ENCODE measurements at places on chromosomes 6 and 20. TPM values are rescaled to one million over a fixed set of nuclear protein-coding genes. Genes with fewer than 3 reads are reported as not detected.

ITPA gene
- 77.4 TPM for total RNA-seq

CSTF1 gene
- 68.5 TPM for total RNA-seq

TFAP2C gene
- total RNA-seq: not detected

SLPI gene
- total RNA-seq: not detected

ELOVL5 gene
- total RNA-seq: 84.6 TPM

PAK5 gene
- not detected for total RNA-seq

BPIFA1 gene
- not detected for total RNA-seq

GPR6 gene
- total RNA-seq: not detected

RAET1L gene
- not detected for total RNA-seq

NKX2-4 gene
- not detected for total RNA-seq

CTCFL gene
- total RNA-seq: not detected

CEP85L gene
- 38.5 TPM for total RNA-seq

PSMB1 gene
- 206 TPM for total RNA-seq

DZANK1 gene
- 2.4 TPM for total RNA-seq

BFSP1 gene
- not detected for total RNA-seq

CRIP3 gene
- total RNA-seq: 4.2 TPM

C4A gene
- total RNA-seq: 4.1 TPM

GRCh38 chr20:8367689-8368088 is 235.6 kb downstream of the PLCB1 start:
- DNase-seq: no peak

- DNase-seq: no peak
Measured at GRCh38 chr6:152184573-152184916, 377.1 kb downstream of the ESR1 start.

DNA sequence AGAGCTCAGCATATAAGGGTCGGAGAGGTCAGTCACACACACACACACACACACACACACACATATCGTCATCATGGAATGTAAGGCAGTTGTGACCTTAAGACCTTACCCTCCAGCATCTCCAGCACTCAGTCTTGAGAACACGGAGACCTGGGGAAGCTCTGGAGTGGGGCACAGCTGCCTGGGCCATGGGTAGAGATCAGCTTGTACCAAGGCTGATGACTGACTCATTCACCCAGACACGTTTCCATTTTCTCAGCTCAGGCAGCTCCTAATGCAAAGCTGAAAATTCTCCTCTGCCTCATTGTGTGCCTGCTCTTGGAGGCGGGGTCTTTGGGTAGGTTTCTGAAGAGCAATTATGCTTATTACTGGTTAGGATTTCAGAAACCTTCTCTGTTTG is 38.3 kb upstream of the PDYN start:
- no peak for DNase-seq

GRCh38 chr20:7195704-7196103 is 428.2 kb downstream of the BMP2 start:
- DNase-seq: no peak

DNA sequence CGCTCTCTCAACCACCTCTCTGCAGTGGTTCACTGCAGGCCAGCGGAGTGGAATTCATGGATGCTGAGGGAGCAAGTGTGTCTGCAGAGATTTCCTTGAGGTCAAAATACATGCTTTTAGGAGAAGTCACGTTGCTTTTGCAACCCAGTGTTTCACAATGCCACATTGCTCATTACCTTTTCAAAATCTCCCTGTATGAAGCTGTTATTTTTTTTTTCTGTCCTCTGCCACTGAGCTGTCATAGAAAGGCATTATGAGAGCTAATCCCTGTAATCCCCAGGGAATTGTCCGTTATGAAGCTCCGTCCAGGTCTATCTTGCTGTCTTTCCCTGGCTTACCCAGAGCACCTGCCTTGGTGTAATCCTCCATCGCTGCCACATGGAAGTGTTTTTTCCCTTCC is 60.5 kb upstream of the SLC22A23 start:
- DNase-seq: no peak

GRCh38 chr20:26324177-26324576 is 627.5 kb upstream of the ZNF337 start:
- no peak for DNase-seq

DNA sequence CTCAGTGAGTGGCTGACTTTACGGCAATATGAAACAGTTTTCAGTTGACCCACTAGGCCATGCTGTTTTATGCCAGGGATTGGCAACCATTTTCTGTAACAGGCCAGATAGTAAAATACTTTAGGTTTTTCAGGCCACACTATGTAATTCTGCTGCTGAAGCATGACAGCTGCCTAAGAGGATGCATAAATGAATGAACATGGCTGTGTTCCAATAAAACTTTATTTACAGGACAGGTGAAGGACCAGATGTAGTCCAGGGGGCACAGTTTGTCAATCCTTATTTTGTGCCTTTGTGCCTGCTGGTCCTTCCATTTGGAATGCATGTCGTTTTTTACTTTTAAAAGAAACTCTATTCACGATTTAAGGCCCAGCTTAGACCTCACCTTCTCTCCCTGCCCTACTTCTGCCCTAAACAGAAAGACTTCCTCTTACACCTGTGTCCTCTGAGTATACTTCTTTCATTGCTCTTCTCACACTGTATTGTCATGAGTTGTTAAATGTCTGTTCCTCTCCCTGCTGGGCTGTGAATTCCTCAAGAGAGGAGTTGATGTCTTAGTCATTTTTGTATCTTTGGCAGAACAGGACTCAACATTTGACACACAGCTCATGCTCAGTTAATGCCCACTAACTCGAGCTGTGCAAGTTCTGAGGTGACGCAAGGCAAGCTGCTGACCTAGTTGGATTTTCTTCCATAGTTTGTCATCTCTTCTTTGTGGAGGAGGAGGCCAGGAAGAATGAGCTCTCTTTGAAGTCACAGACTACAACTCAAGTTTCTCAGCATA is 90.1 kb upstream of the MAP7 start:
- DNase-seq: no peak

DNA sequence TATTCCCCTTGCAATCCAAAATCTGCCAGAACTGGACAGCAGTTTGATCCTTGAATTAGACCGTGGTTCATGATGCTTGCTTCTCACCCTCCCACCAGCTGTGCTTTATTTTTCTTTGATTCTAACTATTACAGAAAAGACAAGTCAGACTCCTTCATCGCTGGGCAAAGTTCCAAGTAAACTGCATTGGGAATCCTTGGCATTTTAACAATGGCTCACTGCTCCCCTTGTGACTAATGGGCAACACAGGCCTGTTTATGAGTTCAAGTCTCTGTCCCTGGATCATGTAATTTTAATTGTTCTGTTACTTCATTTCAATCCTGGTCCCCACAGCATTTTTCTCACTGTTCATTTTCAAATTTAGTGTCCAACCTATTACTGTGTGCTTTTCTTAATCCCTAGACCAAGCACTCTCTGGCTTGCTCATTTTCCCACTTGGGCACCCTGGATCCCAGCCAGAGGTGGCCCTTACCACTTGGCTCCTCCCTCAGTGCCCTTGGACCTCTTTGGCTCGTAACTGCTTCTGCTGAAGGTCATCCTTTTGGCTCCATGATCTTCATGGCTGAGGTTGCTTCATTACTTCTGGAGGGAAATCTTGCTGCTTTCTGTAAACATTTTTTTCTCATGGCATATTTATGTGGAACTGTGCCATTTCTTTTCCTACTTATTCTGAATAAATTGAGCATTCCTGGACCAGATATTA is 32.8 kb downstream of the PSMB9 start:
- no peak for DNase-seq

DNA sequence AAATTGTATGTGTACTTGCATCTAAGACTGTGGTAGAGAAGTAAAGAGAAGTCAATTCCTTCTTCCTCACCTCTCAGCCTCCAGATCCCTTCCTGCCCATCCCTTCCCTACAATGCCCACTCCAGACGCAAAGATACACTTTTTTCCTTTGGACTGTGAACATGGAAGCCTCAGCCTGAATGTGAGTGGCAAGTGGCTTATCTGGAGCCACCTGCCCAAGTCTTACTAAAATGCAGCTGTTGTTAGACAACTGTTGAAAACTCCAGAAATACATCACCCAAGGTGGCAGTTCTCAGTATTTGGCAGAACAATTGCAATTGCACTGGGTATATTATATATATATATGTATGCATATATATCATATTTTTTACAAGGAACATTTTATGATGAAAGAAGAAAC is 7.5 kb downstream of the VGLL2 start:
- DNase-seq: no peak

GRCh38 chr20:42714298-42715141 is 475.2 kb downstream of the PTPRT start:
- no peak for DNase-seq

- no peak for DNase-seq
Measured at GRCh38 chr6:105995391-105995865, 90.7 kb upstream of the PRDM1 start.

- no peak for DNase-seq
Measured at GRCh38 chr6:124854338-124854922, 107.8 kb upstream of the RNF217 start.

- no peak for DNase-seq
Measured at GRCh38 chr20:8476021-8476420, 344.0 kb downstream of the PLCB1 start.

GRCh38 chr20:824490-824889 is 9.0 kb upstream of the FAM110A start:
- no peak for DNase-seq

DNA sequence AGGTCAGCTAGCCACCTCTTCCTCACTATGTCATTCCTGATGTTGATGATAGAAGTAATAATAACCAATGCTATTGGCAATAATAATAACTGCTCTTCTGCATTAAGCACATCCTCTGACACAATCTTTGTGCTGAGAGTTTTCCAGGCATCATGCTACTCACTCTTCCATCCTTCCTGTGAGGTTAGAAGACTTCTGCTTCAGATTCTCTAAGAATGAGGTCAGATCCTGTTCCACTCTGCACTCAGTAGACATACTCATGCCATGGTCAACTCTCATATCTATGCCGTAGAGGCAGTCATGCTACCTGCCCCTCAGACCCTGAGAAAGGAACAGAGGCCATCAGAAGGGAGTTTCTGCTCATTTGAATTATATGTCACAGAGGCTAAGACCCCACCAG is 98.1 kb upstream of the TOP1 start:
- no peak for DNase-seq

GRCh38 chr6:168370310-168370991 is 50.9 kb upstream of the DACT2 start:
- DNase-seq: peak; percentile 66

DNA sequence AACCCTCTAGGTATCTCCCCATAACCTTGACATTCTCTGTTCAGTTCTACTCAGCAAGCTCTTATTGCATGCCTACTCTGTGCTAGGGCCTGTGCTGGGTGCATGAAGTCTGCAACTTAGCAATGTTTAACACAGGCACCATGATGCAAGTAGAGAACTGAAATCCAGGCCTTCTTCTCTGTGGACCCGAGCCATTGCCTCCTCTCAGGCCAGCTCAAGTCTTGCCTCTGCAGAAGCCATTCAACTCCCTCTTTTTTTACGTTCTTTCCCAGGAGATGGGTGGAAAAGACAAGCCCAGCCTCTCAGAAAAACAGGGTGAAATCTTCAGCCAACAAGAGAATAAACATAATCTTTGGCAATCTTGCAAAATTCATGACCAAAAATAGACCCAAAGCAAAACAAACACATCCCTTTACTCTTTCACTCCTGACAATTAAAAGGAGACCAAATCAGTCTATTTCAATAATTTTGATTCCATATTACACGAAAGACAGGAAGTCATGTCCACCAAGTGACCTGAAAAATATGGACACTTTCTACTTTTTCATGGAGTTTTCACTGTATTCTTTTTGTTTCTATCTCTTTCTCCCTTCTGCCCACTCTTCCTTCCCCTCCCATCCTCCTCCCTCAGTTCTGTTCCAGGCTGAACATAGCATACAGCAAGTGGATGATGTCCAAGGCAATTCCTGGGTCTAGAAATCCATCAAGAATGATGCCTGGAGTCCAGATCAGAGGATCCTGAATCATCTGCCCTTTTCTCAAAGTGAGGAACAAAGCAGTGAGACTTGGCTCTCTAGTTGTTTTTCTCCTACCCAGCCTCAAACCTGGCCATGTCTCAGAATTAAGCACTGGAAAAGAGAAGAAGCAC is 45.4 kb upstream of the MOCS1 start:
- no peak for DNase-seq

- no peak for DNase-seq
Measured at GRCh38 chr6:149363154-149363553, 36.9 kb upstream of the SUMO4 start.

DNA sequence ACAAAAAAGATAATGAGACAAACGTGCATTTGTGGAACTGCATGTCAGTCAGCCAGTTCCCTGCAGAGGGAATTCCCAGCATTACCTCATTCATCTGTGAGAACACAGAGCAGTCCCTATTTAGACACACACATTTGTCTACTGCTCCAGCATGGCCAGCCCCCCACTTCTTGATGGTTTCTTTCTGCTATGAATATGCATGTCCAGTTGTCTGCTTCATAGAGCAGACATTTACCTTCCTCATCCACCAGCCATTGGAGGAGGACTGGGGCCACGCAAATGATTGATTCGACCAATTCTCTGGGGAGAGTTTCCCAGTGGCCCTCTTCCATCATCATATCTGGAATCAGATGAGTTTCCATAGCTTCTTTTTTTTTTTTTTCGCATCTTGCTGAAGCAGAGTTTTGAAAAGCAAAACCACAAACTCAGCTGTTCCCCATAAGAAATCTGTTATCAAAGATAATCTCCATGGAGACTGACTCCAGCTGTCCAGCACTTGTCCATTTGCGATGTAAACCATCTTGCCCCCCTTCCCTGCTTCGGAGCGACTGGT is 11.8 kb downstream of the ENPP1 start:
- DNase-seq: no peak

- no peak for DNase-seq
Measured at GRCh38 chr6:116326996-116327395, 43.8 kb upstream of the DSE start.

GRCh38 chr20:16709017-16709416 is 20.8 kb upstream of the SNRPB2 start:
- DNase-seq: no peak

- no peak for DNase-seq
Measured at GRCh38 chr6:107931894-107932293, 26.1 kb downstream of the SEC63 start.

- DNase-seq: no peak
Measured at GRCh38 chr6:111734068-111735061, 128.7 kb upstream of the TRAF3IP2 start.

DNA sequence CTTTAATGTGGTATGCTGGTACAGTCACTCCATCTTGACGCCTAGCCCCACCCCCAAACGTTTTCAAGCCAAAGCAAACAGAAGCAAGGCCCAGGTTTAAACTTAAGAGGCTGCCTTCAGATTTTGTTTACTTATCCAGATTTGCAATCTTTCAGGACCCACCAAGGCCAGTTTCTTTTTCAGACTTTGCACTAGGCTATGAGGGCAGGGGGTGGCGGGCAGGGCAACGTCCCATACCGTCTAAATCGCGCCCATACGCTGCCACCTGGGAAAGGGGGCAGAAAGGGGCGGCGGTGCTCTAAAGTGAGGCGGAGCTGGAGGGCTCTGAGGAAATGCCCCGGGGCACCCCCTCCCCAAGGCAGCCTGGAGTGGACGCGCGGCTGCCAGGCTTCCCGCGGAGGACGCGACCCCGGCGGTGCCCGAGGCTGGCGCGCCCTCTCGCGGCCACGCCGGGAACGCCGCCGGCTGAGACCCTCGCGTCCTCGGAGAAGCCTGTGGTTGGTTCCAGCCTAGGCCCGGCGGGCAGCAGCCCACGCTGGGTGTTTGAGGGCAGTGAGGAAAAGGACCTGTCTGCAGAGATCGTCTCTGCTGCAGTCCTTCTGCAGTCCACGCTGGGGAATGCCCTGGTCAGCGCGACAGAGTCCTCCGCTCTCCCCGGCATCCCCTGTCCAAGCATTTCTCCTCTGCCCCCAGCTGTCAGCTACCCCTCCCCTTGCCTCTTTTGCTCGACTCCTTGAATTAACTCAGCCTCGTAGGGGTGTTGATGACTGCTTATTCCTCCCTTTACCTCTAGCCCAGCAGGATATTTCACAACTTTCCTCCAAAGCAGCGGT is 129.2 kb upstream of the PRND start:
- DNase-seq: peak; percentile 63
